NCI-H2107 (cell line): ENCODE measurements at places on chromosomes 7 and 10.

DNA sequence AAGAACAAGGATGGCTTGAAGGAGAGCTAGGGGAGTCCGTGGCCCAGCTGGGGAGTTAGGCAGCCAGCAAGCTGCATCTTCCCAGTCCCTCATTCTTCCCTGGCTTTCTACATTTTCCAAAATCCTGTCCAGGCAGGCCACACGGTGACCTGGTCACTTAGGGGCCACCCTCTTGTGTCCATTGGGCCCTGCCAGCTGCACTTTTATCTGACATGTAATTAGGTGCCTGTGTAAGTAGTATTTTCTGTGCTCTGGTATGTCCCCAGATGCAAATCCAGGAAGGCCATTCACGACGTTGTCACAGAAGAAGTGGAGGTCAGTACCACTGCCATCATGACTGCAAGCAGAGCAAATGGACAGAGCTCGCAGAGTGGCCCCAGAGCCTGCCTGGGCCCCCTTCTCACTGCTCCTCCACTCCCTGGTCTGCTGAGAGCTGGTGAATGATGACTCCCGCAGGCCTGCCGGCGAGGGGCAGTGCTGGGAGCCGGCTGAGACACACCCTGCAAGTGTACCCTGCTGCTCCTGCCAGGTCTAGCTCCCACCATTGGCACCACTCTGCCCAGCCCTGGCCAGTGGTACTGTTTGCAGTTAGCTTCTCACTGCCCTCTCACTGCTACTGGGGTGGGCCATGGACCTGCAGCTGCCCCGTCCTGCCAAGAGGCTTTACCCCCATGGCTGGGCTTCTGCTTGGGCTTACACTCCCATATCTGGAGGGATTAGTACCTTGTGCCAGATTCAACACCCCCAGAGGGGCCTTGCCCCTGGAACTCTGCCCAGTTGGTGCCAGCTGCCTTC lies 98.2 kb downstream of the GLRX3 start:
- DNase-seq: no peak

- DNase-seq: no peak
Observed at GRCh38 chr7:75988568-75989499, 5.6 kb downstream of the TMEM120A start.

GRCh38 chr7:155870334-155871180 lies 58.3 kb upstream of the SHH start:
- no peak for DNase-seq

- DNase-seq: no peak
Observed at GRCh38 chr10:111646021-111646420, 537.5 kb downstream of the GPAM start.

DNA sequence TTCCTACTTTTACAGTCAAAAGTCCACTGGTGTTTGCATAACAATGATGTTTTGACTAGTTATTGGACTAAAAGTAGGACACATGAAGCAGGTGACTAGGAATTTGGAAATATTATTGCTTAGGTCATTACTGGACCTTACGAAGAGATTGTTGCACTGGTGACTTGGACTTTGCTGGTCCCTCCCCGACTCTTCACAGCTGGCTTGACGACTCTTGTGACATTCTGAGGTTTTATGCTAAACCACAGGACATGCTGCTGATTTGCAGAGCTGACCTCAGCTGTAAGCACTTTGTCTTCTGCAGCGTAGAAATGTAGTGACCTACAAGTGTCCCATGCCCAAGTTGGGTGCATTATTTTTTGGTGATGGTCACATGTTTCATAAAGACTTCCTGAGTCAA lies 21.9 kb downstream of the PCBD1 start:
- DNase-seq: no peak

- DNase-seq: no peak
Observed at GRCh38 chr7:1588978-1589377, 19.1 kb upstream of the PSMG3 start.

- no peak for DNase-seq
Observed at GRCh38 chr7:146112755-146113154, 3.8 kb upstream of the CNTNAP2 start.

- no peak for DNase-seq
Observed at GRCh38 chr7:130332259-130333053, 12.2 kb upstream of the CPA5 start.

- DNase-seq: no peak
Observed at GRCh38 chr7:78489476-78490240, 691.1 kb downstream of the PHTF2 start.

- DNase-seq: no peak
Observed at GRCh38 chr7:15419596-15419995, 142.2 kb downstream of the AGMO start.

- no peak for DNase-seq
Observed at GRCh38 chr7:130740606-130741005, 6.6 kb upstream of the KLF14 start.

GRCh38 chr7:2710901-2711551 lies 23.0 kb downstream of the AMZ1 start:
- no peak for DNase-seq

GRCh38 chr10:22156750-22157149 lies 61.1 kb downstream of the EBLN1 start:
- DNase-seq: no peak

DNA sequence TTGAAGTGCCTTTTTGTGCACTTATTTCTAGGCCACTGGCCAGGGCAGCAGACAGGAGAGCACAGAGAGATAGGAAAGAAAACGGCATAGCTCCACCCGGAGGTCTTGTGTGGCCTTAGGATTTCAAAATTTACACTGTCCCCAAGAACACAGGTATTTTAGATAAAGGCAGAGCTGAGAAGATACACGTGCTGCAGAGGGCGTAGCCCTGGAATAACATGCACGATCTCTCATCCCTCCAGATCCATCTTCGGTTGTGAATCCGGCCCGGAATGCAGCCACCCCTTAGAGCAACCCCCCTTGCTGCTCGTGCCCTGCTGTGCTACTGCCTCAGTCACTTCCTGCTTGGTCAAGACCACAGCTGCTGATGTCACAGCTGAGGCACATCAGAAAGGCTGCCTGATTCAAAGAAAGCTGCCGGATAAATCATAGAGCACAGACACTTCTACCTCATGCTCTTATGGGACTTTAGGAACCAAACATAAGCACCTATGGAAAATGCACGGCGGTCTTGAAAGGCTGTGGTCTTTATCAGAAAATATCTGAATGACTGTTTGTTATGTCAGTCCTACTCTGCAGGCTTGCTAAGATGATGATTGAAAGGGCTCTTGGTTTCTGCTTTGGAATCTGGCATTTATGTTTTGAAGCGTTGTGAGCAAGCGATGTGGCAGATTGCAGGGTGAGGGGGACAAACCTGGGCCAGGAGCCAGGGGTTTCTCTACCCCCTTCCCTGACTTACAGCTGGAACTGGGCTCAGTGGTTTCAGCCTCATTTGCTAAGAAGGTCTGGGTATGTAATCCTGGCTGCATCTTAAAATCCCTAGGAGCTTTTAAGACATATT lies 152.0 kb downstream of the SVIL start:
- DNase-seq: no peak

GRCh38 chr10:28155726-28156125 lies 147.1 kb downstream of the MPP7 start:
- no peak for DNase-seq

GRCh38 chr10:19310066-19310465 lies 261.5 kb downstream of the MALRD1 start:
- DNase-seq: no peak

- DNase-seq: no peak
Observed at GRCh38 chr7:4713183-4713784, 31.2 kb downstream of the FOXK1 start.

DNA sequence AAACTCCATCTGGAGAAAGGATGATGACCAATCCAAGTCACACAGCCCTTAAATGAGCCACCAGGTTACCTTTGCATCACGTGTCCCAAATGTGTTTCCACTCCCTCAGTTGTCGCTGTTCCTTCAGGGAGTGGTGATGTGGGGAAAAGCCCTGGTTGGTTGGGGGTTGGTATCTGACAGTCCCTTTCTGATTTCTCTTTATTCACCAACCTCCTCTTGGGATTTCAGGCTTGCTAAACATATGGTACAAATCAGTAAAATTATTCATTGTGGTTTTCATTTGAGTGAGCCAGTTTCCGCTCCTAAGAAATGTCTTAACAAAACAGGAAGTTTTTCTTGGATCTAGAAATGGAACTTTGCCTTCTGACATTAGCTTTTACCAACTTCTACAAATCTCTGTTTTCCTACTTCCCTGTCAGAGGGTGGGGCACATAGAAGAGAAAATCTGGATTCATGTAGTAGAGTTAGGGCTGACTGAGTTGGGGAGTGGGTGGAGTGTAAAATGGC lies 40.0 kb upstream of the KMT2E start:
- no peak for DNase-seq

- no peak for DNase-seq
Observed at GRCh38 chr10:110269374-110270318, 35.1 kb downstream of the SMNDC1 start.

DNA sequence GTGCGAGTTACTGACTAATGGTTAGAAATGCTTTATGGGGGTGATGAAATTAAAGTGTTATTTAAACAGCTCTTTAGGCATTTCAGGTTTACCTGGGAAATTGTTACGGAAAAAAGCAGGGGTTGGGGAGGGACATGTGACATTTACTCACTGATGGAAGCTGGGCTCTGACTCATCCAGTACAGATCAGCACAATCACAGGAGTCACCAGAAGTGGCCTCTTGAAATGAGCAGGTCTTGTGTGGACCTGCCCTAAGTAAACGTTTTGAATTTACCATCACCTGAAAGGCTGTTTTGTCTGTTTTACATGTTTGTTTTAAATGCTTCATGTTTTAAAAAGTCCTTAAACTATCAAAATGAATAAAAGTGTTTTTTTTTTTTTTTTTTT lies 2.3 kb downstream of the GLRX3 start:
- DNase-seq: peak; percentile 38
